ENCODE measurements at places on chromosomes 3 and 15.

DNA sequence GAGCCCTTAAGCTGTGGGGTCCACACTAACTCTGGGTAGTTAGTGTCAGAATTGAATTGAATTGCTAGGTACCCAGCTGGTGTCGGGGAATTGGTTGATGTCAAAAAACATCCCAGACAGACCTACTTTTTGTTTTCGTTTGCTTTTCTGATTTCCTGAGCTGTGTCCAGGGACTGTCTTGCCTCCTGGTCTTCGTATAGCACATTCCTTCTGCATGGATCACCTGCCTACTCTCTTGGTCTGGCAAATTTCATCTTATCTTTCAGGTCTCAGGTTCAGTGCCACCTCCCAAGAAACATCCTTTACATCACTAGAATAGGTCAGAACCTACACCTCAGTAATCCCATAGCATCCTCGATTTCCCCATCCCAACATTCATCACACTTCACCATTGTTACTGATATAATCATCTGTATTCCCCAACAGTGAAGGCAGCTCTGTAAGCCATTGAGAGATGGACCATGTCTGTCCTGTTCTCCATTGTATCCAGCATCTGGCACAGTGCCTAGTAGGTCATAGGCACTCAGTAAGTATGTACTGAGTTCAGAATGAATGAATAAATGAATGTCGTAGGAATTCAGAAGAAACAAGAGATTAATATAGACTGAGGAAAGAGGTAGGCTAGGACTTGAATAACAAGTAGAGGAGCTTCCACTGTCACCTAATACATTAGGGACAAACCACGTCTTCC is 81.2 kb downstream of the ANP32A start:
- DNase-seq, result peak; percentile 34

DNA sequence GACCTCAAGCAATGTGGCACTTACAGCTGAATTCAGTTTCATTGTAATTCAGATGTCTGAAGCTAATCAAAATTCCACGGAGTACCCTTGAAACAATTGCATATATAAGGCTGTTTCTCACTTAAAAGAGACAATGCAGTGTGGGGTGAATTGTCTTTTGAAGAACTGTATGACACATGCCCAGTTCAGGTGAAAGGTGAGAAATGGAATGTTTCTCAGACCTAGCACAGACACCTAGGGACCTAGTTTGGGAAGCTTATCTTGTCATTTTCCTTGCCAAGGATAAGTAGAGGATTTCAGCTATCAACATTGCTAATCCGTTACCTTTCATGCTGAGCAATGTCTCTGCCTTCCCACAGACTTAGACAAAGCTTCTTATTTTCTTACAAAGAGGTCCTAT is 36.3 kb downstream of the MBNL1 start:
- no peak for DNase-seq

DNA sequence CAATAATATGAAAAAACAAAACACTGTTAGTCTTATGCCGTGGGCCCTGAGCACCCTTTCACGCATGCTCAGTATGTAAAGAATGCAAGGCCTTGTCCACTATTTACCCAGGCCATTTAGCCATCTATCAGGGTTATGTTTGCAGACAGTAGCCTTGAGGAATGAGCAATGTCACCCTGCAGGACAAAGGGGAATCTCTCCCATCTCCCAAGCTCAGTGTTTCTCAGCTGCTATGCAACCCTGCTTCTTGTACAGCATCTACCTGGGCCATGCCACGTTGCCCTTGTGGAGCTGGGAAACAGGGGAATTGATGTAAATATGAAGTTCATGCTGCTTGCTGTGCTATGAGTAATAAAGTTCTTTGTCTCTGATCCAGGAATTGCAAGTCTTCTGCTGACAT is 51.5 kb upstream of the SLCO2A1 start:
- DNase-seq, result no peak

- peak; percentile 21 for DNase-seq
Measured at GRCh38 chr3:34381243-34381642, 582.8 kb downstream of the PDCD6IP start.

DNA sequence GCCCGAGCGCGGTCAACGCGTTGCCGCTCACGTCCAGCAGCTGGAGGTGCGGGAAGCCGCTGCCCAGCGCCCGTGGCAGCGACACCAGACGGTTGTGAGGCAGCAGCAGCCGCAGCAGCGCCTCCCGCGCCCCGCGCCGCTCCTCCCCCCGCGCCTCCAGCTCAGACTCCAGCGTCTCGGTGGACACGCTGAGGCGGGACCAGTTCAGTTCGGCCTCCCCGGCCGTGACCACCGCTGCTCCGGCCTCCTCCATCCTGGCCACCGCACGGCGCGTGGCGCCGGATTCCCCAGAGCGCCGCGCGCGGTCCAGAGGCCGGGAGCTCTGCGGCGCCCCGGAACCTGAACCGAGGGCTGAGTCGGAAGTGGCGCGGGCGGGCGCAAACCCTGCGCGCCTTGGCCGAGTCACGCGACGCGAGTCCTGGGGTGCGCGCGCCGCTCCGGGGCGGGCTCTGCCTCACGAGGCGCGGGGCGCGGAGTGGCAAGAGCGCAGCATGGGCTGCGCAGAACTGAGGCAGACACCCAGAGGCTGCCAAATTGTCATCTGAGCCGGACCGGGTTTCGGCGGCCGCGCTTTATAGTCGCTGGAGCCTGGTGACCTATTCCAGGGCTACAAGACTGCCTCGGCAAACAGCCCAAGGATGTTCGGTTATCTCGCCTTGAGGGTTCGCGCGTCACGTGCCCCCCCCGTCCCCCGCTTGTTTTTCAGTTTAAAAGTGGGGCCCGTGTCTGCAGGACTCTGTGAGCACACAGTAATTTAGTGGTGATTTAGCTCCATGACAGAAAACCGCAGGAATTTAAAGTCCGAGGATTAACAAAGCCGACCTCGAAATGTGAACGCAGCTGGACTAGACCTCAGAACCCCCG is at the start of gene LRRC58:
LRRC58 (minus strand) TSS at position 364 of the 864 bp plus-strand sequence; CDS start at position 253, 111 bp downstream.
- DNase-seq, result peak; percentile 98

DNA sequence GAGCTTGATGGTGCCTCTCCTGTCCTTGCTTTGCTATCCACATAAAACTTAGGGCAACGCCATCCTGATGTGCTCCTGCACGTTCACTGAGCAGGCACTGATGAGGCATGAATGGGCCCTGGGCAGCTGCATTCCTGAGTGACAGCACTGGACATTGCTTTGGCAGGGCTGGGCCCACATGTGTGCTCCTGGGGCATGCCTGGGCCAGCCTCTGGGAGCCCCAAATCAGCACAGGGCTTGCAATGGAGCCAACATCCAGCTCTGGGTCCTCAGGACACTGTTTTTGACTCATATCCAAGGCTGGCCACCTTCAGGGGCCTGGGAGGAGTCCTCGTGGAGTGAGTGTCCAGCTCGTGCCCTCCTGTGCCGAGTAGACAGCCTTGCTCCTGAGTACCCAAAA is 5.9 kb upstream of the TKT start:
- DNase-seq, result no peak

- no peak for DNase-seq
Measured at GRCh38 chr3:58179235-58180098, 31.3 kb downstream of the DNASE1L3 start.

DNA sequence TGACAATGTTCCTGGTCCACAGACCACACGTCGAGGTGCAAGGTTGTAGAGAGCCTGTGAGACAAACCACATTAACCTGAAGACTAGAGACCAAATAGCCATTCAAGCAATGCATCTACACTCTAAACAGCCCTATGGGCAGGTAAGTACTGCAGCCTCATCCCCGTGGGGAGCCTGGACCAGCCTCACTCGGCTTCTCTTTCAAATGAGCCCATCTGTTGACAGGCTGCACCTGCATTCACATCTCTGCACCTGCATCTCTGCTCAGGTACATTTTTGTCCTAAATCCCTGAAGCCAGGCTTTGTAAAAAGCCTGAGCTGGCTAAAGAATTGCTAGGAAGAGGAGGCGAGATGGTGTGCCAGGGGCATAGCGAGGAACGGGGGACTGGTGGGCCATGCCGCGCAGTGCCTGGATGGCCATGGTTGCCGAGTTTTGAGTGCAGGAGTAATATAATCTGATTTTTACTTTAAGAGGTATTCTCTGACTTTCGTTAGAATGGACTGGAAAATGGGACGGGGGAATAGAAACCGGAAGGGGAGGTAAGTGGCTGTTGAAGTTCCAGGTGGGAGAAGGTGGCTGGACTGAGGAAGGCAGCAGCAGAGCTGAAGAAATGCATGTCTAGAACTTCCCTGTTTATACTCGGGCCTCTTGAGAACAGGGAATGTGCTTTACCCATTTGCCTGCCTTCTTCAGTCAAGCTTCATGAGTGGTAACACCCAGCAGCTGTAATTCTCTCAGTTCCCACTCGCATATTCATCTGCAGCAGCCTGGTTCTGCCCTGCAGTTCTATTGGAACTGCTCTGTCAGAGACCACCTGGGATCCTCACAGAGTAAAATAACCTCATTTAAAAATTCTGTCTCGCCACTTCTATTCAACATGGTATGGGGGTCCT is 226.4 kb downstream of the OPA1 start:
- DNase-seq, result no peak

DNA sequence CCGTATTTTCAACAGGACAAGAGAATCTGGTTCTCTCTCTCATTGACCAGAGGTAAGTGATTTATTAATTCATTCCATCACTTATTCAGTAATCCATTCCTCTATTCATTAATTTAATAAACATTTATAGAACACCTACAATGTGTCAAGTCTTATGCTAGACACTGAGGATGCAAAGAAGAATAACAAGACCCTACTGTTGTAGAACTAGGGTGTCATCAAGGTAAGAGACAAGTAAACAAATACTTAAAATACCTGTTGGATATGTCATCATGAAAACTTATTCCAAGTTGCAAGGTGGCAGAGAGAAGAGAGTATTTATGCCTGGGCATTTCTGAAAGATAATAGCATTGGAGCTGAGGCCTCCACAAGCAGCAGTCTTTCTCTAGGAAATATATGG is 257.8 kb downstream of the CDIN1 start:
- DNase-seq, result no peak

DNA sequence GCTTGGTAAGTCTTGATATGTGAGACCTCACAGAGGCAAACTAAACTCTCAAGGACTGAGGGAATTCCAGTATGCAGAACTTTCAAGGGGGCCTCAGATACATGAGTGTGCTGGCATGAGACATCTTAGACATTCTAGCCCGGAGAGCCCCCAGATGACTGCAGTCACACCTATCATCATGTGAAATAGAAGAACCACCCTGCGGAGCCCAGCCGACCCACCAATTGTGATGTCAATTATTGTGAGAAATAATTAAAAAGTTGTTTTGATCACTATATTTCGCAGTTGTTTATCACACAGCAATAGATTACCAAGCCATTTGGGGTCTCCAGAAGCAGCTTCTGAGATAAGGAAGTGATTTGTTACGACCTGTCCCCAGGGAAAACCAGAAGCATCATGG is 55.3 kb upstream of the CD47 start:
- no peak for DNase-seq

GRCh38 chr3:128984596-128984995 is 9.3 kb downstream of the CFAP92 start:
- DNase-seq, result no peak

DNA sequence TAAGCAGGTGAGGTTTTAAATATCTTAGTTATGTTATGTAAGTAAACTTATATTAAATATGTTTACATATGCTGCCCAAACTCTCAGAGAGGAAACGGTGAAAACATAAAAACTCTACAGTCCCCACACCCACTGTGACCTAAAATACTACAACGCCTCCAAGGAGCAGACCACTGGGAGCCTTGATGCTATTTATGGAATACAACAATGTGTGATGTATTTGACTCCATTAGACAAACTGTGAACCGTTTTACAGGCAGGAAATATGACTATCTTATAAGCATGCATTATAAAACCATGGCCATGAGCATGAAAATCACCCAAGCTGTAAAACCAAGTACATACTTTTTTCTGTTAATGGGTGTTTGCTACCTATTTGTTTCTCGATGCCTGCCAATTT is 379.5 kb upstream of the TBL1XR1 start:
- peak; percentile 40 for DNase-seq

DNA sequence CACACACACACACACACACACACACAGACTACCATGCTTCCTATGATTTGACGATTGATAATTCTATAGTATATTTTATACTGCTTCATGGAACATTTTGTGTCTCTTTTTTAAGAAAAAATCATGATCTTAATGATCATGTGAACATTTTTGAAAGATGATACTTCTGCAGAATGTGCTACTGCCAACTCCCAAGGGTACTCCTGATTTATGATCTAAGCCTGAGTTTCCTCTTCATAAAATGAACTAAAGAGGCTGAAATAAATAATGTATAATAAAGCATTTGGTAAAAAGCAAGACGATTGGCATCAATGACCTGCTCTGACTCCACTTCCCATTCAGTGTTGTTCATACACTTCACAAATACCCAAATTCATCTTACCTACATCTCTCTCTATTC is 333.8 kb upstream of the RBMS3 start:
- no peak for DNase-seq

DNA sequence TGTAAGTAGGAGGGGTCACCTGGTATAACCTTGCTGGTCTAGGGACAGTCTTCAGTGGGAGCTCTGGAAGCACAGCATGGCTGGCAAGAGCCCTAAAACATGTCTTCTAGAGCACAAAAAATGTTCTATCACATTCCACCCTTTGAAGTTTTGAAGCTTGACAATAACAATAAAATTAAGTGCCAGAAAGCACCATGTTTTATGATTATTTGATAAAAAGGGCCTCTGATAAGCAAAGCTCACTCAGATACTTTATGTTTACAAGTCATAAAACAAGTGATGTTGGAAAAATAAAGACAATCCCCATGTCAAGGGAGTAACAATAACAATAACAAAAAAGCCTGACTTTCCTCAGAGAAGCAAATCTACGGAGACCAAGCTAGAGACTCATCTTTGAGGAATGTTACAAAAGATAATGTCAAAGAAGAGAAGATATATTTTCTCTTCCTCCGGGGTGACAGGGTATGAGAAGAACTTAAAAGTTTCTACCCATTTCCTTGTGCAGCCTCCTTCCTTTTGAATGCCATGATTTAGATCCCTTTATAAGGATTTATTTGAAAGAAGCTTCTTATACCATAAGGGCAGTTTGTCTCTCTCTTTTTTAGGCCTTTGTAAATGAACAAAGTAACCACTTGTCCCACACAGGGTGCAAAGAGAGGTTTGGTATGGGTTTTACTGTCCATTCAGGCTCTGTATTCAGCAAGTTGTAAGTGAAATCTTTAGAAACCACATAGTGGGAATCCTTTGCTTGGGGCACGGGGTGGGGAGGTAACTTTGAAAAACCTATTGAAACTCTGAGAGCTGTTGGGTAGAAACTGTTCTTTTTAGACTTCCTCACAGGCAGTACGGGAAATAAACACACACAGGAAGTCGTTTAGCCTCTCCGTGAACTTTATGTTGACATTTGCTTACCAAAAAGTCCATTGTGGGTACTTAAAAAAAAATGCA is 109.6 kb upstream of the RBMS3 start:
- peak; percentile 81 for DNase-seq

DNA sequence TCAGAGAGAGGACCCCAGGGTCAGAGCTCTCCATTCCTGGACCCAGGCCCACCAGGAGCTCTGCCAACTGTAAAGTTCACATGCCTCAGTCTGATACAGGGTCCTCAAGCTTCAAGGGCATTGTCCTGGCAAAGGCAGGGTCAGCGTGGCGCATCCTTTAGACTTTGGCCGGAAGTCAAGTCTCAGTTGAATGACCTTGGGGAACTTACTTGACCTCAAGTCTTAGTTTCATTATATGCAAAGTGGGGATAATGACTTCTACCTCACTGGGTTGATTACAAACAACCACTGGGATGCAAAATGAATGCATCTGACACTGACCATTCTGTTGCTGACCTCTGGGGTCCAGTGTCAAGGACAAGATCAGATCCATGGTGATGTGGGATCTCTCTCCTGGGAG is 70.6 kb upstream of the CTSH start:
- DNase-seq, result no peak

GRCh38 chr3:89527736-89528305 is 420.4 kb downstream of the EPHA3 start:
- no peak for DNase-seq

Data from lung (tissue), 17 donors.